ENCODE measurements at places on chromosomes 7 and 10. TPM values are rescaled to one million over a fixed set of nuclear protein-coding genes. Genes with fewer than 3 reads are reported as not detected.

Gene PIP
- not detected for total RNA-seq

Gene HOXA9
- not detected for total RNA-seq

Gene CALCR
- total RNA-seq: not detected

Gene WDFY4
- total RNA-seq: 0.18 TPM

Gene ZRANB1
- total RNA-seq: 12.1 TPM

Gene WASL
- total RNA-seq: 6.6 TPM

Gene SFMBT2
- total RNA-seq: 27.7 TPM

Gene CPA1
- not detected for total RNA-seq

Gene NAMPT
- total RNA-seq: 379 TPM

Gene KLLN
- 0.55 TPM for total RNA-seq

Gene HOXA10
- not detected for total RNA-seq

Gene OR2A42
- 0.09 TPM for total RNA-seq

Gene ZNF485
- total RNA-seq: 6.5 TPM

Gene DNAH11
- total RNA-seq: 2.0 TPM

Gene ADAMTS14
- total RNA-seq: 0.39 TPM

Gene ZNF107
- 13.1 TPM for total RNA-seq

Gene NYAP1
- total RNA-seq: 0.27 TPM

Gene GNGT1
- total RNA-seq: not detected

Gene ATG9B
- total RNA-seq: 5.0 TPM

Gene SYNPO2L
- total RNA-seq: not detected

Gene FKBP6
- total RNA-seq: not detected

Gene C10orf71
- not detected for total RNA-seq

Gene WAPL
- 50.0 TPM for total RNA-seq

Gene SPDYE2B
- total RNA-seq: not detected

Gene SEPHS1
- 61.9 TPM for total RNA-seq

Gene SCD
- 273 TPM for total RNA-seq

Gene CCDC172
- total RNA-seq: not detected

Gene CCDC3
- total RNA-seq: 0.09 TPM

Gene LFNG
- total RNA-seq: 41.0 TPM

Gene CHST15
- not detected for total RNA-seq

Gene ZNRF2
- total RNA-seq: 10.4 TPM

Gene TIMM23
- total RNA-seq: 90.9 TPM

Gene CREB3L2
- 58.6 TPM for total RNA-seq

Gene LRRN3
- 28.0 TPM for total RNA-seq

Gene AMPH
- total RNA-seq: 0.14 TPM

Gene AQP1
- total RNA-seq: not detected

Gene FAM25C
- total RNA-seq: not detected

Gene TET1
- 1.6 TPM for total RNA-seq

Gene GAD2
- total RNA-seq: not detected

Gene ACADSB
- total RNA-seq: 23.3 TPM

Gene FGFR2
- total RNA-seq: not detected

Gene C10orf62
- total RNA-seq: not detected

Gene LRRC4
- total RNA-seq: 0.16 TPM

Gene ACSM6
- not detected for total RNA-seq

Gene PDK4
- not detected for total RNA-seq

Gene CYP3A5
- not detected for total RNA-seq

Gene SPAM1
- not detected for total RNA-seq

Gene FAM149B1
- 13.8 TPM for total RNA-seq

Gene TBC1D12
- total RNA-seq: 0.85 TPM

Gene PGAM2
- total RNA-seq: 0.67 TPM

Gene TMEM178B
- total RNA-seq: 0.30 TPM

Measured in activated T-helper 2 cell treated with anti-CD3 and anti-CD28 coated beads, Interferon-gamma antibody, Interleukin-2, Interleukin-4, amounts not matched to agents 10 μg/mL and 5 μg/mL and 100 μg/mL, durations not matched to agents 14 hours and 24 hours and 36 hours (primary cell).